ENCODE measurements at places on chromosomes 11 and 22.
A peak's percentile ranks its signal among the peaks of the same experiment; 100 is the strongest.

DNA sequence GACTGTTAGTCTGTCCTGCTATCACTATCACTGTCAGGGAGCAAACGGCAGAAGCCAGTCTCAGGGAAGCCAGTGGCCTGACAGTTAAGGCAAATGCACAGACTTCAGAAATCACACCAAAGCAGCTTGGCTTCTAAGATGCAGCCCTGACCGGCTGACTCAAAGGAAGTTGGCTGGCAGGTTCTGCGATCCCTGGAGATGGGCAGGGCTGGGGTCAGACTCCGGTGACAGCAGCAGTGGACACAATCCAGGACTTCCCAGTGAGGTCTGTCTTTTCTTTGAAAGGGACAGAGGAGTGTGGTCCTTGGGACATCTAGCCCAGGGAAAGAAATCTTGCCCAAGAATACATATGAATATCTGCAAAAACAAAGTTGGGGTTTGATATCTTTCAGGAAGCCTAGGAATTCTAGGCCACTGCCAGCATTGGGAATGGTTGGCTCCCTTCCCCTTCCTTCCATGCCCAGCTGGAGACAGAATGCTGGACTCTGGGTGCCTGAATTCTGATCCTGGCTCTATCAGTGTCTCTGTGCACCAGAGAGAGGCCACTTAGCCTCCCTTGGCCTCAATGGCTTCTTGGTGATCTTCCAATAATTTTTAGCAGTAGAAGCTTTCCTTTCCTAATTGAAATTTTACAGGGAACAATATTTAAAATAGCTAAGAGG lies 108.9 kb downstream of the KIRREL3 start:
- no peak for DNase-seq

DNA sequence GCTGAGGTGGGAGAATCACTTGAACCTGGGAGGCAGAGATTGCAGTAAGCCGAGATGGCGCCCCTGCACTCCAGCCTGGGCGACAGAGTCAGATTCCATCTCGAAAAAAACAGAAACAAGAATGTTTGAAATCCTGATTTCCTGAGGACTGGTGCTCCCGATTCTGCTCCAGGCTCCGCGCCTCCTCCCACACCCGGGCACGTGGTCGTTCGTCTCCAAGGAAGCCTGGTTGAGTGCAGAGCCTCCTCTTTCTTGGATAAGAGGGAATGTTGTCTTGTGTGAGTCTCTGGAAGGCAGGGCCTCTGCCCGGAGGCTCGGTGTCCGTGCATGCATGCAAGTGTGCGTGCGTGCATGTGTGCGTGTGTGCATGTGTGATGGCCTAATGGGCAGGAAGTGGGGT lies 30.1 kb downstream of the BRSK2 start:
- DNase-seq, result no peak

- DNase-seq, result no peak
Measured at GRCh38 chr22:22588485-22589164, 29.6 kb upstream of the PRAME start.

GRCh38 chr11:60783911-60784310 lies 1.2 kb upstream of the MS4A10 start:
- no peak for DNase-seq

DNA sequence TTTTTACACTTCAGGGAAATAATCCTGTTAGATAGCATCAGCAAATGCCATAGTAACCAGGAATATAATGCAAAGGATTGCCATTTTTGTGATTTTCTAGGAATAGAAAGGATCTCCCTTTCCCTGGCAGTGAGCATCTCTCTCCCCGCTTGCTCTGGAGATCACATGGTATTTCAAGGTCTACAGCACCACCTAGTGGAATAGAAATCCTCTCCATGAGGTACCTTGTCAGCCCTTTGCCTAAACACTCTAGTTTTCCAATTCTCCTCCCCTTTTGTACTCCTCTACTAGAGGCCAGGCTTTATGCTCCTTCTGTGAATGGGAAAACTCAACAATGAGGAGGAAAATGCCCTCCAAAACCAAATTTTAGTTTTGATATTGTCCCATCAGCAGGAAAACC lies 78.4 kb downstream of the XRRA1 start:
- no peak for DNase-seq

DNA sequence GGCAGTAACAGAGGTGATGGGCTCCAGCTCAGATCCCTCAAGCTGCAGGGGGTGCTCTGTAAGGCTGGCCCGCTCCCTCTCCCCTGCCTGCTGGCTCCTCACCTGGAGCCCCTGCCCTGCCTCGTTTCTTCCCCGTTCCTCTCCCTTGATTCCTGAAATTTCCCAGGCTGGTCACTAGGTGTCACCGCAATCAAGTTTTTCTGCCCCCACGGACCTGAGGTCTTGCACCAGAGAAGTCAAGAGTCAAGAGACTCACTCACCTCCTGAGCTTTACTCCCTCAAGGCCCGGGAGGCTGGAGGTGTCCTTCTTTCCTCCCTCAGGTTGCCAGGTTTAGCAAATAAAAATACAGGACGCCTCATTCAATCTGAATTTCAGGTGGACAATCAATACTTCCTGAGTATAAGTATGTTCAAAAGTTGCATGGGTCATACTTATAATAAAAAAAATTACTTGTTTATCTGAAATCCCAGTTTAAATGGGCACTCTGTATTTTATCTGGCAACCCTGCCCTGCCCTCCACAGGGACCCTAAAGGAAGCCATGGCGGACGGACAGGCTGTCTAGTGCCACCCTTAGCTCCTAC lies 69.2 kb downstream of the SCUBE1 start:
- peak; percentile 37 for DNase-seq

DNA sequence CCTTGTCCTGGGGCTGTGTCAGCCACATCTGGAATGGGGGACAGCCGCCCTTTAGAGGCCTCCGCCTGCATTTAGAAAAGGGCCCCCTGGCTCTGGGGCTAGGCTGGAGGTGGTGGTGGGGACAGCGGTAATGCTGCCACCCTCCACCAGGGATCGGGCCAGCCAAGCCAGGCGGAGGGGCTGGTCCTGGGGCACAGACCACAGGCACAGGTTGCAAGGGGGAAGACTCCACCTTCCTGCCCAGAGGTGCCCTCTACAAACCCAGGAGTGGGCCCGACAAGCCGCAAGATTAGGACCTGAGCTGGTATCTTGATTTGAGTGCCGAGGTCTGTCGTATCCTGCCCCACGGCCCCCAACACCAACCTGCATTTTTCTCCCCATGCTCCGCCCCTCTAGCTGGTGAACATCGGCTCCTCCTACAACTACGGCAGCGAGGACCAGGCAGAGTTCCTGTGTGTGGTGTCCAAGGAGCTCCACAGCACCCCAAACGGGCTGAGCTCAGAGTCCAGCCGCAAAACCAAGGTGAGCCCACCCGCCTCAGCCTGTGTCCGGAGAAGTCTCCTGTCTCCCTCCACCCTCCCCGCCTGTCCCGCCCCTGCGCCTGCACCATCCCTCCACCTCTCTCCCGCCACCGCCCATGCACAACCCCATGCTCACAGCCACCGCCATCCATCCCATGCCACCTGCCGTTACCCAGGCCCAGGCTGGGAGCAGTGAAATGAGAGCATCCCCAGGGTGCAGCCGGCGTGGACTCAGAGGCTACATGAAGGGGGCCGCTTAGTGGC lies 7.6 kb downstream of the KCTD17 start:
- DNase-seq, result no peak

GRCh38 chr11:132471466-132471865 lies 1060.8 kb downstream of the OPCML start:
- DNase-seq, result no peak

DNA sequence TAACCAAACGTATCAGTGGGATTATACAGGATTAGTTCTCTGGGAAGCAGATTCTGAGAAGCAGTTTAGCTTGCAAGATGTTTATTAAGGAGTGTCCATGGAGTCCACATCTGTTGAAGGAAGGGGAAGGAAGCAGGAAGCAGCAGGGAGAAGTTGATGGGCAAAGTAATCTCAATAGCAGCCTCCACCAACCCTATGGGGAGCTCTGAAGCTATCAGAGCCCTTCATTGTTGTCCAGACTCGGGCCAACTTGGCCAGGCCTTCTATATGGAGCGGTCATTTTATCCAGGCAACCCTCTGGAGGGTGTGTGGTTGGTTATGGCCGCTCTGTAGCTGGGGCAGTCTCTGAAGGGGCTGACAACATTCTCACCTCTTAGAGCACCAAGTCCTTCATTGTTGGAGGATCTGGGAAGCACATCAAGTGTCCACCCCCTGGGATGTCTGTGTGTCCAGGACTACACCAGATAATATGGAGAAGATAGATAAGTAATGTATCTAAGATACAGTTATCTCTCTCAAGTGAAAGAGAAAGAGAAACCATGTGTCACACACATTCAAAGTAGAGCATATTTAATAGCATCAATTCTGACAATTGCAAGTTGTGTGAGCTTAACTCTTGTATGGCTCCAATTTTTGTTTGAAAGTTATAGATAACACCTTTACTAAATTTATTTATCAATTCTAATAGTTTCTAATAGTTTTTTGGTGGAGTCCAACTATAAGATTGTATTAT lies 101.7 kb upstream of the TRIM77 start:
- no peak for DNase-seq

DNA sequence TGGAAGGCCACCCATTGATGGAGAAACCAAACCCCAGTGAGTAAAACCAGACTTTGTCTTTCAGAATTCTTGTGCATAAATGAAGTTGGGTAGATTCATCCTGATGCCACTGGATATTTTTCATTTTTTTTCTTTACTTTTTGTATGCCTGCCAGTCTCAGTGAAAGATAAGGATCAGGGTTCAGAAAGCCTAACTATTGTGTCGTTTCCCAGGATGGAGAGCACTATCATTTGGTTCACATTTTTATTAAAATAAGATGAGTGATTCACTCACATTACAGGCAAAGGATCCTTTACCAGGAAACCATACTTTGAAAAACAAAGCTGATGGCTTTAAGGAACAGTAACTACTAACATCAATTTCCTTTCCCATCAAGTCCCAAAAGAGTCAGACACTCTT lies 52.0 kb downstream of the ARFGAP2 start:
- DNase-seq, result no peak

GRCh38 chr11:67413266-67413849 lies 2.1 kb upstream of the CARNS1 start:
- DNase-seq, result no peak
